ENCODE measurements at places on chromosomes 13 and 19.

DNA sequence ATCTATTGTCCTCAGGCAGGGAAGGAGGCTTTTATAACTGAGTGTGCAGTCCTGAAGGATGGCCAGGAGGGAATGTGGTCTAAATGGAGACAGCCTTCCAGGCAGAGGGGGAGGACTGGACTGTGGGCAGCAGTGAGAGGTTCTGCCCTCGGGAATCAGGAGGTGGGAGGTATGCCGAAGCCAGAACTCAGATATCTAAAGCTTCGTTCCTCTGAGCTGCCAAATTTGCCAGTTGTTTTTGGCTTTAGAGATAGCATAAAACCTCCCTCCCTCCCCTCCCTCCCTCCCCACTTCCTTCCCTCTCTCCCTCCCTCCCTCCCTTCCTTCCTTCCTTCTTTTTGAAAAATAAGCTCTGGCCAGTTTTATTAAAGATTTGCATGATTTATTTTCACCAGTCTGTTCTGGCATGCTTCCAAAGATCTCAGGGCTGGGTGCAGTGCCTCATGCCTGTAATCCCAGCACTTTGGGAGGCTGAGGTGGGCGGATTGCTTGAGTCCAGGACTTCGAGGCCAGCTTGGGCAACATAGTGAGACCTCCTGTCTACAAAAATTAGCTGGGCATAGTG, 2.4 kb downstream of the MEDAG start:
- DNase-seq = no peak

DNA sequence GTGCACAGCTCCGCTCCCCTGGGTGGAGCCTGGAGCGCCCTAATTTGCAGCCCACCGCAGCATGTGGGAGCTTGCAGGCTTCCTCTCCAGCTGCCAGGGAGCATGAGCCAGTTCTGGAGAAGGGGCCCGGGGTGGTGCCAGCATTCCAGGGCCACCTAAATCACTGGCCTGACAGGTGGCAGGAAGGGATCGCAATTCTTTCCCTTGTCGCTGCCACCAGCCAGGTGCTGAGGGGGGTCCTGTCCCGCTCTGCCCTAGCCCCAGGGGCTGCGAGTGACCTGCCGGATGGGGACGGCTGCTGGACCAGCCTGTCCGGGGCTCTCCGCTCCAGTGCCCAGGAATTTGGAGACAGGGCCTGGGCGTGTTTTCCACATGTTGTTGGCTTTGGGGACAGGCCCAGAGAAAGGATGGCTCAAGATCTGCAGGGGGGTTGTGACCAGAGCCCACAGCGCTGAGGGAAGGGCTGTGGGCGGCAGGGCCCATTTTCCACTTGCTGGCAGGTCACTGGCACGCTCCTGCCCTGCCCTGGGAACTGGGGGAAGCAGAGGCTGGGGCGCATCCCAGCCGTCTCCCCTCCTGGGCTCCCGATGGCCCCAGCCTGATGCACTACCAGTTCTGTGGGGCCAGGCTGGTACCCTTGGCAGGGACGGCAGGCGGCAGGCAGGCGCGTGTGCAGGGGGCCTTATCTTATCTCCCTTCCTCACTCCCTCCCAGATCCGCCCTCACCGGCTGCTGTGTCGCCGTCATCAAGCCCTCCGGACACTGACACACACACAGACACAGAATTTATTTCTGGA, 9.5 kb downstream of the NDUFA11 start:
- DNase-seq = no peak

GRCh38 chr19:41276231-41276630, 12.1 kb downstream of the HNRNPUL1 start:
- no peak for DNase-seq

GRCh38 chr13:93964146-93964512, 515.4 kb downstream of the DCT start:
- no peak for DNase-seq

GRCh38 chr19:56885173-56885985, 44.9 kb upstream of the PEG3 start:
- DNase-seq = no peak

DNA sequence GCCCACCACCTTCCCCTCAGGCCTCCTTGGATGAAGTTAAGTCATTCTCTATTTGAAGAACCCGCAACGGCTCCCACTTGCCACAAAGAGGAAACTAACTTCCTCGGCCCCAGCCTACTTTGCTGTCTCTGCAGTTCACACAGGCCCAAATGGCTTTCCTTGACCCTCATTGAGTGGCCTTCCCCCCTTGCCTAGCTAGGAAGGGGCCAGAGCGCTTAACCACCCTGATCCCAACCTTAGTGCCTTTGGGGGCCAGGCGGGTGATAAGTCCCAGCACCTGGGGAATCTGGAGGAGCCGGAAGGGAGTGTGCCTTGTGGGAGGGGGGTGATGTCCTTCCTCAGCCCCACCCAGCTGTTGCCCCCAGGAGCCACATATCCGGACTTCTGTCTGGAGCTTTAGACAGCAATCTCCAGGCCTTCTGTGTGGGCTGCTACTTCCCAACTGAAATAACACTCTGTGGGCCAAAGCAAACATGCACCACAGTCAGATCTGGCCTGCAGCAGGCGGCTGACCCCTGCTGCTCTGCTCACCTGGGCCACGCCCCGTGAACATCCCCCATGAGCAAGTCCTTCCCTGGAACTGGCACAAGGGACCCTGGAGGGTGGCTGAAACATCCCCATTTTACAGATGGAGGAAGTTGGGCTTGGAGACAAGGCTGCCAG, 10.5 kb downstream of the NECTIN2 start:
- DNase-seq = no peak

GRCh38 chr19:19562665-19563347, 24.7 kb downstream of the CILP2 start:
- no peak for DNase-seq

DNA sequence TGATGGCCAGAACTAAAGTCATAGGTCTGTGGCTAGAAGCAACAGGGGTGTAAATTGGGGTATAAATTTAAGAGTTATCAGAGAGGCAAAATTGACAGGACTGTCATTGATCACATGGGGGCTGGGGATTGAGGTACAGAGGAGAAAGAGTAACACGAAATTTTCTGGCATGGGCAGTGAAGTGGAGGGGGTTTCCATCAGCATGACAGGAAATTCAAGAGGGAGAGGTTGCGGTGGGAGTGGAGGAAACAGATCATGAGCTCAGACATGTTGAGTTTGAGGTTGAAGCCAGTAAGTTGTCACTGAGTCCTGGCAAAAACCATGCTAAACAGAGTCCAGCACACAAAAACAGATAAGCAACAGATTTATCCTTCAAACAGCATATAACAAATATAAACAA, 192.1 kb upstream of the TSC22D1 start:
- no peak for DNase-seq

GRCh38 chr13:48235341-48236135, 2.5 kb downstream of the ITM2B start:
- no peak for DNase-seq
